ENCODE measurements at places on chromosomes 4 and X. TPM values are rescaled to one million over a fixed set of nuclear protein-coding genes. Genes with fewer than 3 reads are reported as not detected.

GRCh38 chr4:79048878-79049277, 109.6 kb upstream of the PAQR3 start:
- no peak for DNase-seq

DNA sequence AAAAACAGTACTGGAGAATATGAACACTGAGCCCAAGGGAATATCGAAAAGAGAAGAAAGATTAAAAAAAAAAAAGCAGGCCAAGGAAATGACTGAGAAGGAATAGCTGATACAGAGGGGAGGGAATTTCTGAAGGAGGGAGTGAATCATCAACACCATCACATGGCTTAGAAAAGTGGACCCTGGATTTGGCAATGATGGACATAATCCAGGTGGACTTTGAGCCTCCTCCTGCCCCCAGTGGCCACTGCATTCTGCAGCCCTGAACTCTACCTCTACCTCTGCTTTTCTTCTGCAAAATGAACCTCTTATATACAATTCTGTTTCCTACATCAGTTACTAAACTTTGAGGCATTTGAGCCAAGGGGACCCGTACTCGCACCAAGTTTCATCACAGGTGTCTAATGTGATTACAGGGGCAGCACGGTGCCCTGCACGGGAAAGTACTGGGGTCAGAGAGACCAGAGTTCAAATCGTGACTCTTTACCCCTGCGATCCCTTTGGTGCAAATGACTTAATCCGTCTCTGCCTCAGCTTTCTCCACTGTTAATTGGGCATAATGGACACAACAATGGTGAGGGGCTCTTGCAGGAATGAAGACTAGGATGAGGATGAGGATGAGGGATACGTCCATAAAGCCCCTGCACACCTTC, 1.1 kb downstream of the OCIAD2 start:
- DNase-seq = no peak

DNA sequence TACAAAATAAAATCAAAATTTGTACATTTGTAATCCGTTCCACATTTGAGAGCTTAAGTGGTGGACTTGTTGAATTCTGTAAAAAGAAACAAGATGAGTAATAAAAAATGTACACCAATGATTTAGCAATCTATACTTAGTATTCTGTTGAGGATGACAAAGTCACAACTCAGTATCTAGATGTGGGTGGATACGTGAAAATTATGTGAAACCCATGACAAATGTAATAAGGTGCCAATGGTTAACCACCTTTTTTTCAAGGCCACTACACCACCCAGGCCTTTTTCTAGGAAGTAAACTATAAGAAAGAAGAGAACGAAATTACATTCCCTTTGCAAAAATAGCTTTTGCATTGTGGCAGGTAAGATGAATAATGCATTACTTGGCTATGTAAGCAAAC, 77.0 kb downstream of the ATP8A1 start:
- no peak for DNase-seq

DNA sequence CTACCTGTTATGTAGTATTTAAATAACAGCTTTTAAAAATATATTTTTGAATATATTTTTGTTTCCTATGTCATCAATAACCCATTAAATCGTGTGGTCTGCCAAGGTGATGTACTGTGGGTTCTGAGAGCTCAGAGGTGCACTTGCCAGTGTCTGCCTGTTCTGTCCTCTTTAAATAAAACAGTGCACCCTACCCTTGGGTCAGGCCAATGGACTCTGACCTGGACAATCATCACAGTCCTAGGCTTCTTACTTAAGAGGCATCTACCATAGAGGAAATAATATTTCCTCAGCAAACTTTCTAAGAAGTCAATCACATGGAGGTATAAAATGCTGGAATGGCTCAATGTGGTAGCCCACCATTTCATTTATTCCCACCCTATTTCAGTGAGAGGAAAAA, 26.0 kb upstream of the LHFPL1 start:
- no peak for DNase-seq

DNA sequence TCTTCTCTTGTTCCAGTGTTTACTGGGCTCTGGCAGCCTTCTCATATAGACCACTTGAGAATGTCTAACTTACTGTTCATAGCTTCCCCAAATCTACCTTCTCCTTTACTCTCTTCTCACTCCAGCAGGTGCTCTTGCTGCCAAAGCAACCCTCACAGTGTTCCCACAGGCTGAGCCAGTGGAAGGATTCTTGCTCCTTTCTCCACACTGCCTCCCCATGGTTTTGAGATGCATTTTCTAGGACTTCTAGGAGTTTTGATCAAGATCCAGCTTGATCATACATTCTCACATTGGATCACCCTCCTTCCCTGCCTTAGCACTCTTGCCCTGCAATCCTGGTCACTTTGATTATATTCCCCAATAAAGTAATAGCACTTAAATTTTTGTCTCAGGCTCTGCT, 230.8 kb downstream of the TMEM47 start:
- DNase-seq = peak; percentile 3

MAGED2 gene
- total RNA-seq = 244 TPM

Measured in HFFc6 (cell line).